ENCODE measurements at places on chromosomes 4 and X.
A peak's percentile ranks its signal among the peaks of the same experiment; 100 is the strongest.

GRCh38 chr4:21134994-21135393 is 434.7 kb downstream of the PACRGL start:
- DNase-seq, result no peak

DNA sequence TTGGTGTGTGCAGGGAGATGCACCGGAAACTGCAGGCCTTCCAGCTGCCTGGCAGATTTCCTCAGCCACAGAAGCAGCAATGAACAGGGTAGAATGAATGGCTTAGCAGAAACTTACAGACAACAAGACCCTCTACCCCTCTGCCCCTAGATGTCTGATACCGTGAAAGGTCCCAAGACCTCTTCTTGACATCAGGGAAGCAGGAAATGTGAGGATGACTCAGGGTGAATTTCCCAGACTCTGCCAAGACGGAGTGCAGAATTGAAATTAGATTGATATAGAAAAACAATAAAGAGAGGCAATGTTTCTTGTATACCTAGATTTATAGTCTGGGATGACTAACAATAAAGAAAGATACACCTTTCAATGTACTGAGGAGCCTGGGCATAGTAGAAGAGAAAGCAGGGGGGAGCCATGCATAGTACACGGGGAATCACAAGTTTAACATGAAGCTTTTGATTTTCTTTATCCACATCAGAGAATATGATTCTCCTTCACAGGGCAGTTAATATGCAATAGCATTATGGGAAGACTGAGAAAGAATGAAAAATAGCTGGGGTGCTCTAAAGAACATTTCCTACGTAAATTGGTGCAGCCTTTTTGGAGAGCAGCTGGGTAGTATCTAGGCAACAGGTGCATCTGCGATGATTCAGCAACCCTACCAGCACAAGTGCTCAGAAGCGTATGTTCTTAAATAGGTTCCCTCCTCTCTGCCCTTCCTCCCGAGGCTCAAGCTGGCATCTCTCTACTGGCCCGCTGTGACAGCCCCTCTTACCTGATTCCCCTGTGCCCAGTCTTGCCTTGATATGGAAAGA is 18.3 kb upstream of the CXCR3 start:
- no peak for DNase-seq

GRCh38 chr4:56666279-56666678 is 14.8 kb downstream of the HOPX start:
- DNase-seq, result no peak

- no peak for DNase-seq
Measured at GRCh38 chrX:84186603-84187532, 1.1 kb downstream of the RPS6KA6 start.

- DNase-seq, result no peak
Measured at GRCh38 chr4:4574792-4575191, 32.9 kb upstream of the STX18 start.

- DNase-seq, result no peak
Measured at GRCh38 chr4:16858275-16858752, 40.1 kb downstream of the LDB2 start.

GRCh38 chrX:6980981-6981380 is 166.5 kb upstream of the STS start:
- DNase-seq, result no peak

DNA sequence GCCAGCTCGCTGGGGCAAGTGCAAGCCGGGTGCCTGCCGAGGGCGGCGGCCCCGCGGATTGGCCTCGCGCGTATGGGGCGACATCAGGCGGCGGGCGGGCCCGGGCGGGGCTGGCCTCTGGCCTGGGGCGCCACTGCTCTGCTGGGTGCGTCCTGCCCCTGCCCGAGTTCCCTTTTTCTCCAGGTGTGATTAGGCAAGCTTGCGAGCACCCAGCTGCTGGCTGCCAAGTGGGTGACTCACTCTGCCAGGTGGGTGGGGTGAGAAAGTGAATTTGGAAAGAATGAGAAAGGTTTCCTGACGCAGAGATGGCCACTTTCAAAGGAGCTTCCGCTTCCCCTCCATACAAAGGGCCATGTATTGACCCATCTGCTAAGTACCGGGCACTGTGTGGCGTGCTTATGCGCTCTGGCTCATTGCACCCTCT is 32.5 kb downstream of the FGFBP1 start:
- DNase-seq, result no peak

GRCh38 chr4:80921441-80921840 is 109.1 kb upstream of the BMP3 start:
- DNase-seq, result no peak

- DNase-seq, result no peak
Measured at GRCh38 chrX:83845397-83845796, 15.5 kb upstream of the CYLC1 start.

DNA sequence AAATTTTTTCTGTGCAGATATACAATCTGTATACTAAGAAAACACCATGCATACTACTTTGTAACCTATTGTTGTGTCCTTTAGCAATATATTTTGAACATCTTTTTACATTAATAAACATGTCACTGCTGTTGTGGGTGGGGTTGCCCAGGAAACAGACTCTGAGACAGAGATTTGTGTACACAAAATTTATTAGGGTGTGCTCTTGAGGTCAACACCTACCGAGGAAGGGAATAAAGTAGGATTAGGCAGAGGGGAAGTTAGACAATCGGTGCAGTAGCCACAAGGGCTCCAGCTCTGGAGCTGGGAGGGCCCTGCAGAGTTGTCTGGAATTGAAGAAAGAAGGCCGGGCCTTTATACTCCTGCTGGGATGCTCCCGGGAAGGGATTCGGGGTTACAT is 56.4 kb downstream of the CXorf58 start:
- DNase-seq, result no peak

DNA sequence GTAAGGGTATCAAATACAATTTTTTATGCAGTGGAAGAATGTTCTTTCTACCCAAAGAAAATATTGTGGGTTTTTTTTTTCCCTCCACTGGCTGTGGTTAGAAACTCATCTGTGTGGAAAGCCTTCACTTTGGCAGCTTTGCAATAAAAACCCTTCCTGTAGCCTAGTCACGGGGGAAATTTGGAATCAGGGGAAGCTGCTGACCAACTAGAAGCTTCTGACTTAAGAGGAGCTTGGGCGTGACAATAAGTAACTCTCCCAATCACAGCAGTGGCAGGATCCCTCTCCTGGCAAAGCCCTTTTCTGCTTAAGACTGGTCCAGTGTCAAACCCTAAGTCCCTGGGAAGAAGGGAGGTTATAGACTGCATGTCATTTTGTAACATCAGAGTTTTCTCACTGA is 87.9 kb downstream of the LRRC66 start:
- DNase-seq, result no peak

- peak; percentile 57 for DNase-seq
Measured at GRCh38 chrX:81195712-81196111, 6.0 kb downstream of the HMGN5 start.

- no peak for DNase-seq
Measured at GRCh38 chrX:123274796-123275195, 90.7 kb downstream of the GRIA3 start.

DNA sequence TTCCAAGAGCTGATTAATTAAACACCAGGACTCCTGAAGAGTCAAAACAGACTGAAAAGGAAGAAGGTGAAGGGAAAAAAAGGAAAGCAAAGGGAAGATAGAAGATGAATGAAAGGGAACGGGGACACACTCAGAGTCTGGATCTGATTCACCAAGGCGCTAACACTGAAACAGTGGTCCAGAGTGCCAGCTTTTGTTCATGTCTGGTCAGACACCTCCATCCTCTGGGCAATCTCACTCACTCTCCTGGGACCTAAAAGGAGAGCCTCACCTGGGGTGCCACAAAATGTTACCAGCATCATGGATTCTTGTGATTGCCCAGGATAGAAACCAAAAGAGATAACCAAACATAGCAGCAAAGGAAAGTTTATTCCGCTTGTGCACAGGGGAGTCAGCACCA is 120.3 kb upstream of the AFF2 start:
- DNase-seq, result no peak

GRCh38 chr4:9762823-9763475 is 18.5 kb upstream of the DRD5 start:
- no peak for DNase-seq

GRCh38 chr4:87975466-87975865 is at the start of gene SPP1:
Gene SPP1, plus strand, starts transcription at chr4:87975714. Its CDS starts 1,182 bp downstream, at chr4:87976896.
- DNase-seq, result no peak

GRCh38 chr4:75605928-75606327 is 24.4 kb downstream of the CDKL2 start:
- DNase-seq, result no peak

GRCh38 chr4:6189511-6189910 is 10.8 kb downstream of the JAKMIP1 start:
- no peak for DNase-seq

DNA sequence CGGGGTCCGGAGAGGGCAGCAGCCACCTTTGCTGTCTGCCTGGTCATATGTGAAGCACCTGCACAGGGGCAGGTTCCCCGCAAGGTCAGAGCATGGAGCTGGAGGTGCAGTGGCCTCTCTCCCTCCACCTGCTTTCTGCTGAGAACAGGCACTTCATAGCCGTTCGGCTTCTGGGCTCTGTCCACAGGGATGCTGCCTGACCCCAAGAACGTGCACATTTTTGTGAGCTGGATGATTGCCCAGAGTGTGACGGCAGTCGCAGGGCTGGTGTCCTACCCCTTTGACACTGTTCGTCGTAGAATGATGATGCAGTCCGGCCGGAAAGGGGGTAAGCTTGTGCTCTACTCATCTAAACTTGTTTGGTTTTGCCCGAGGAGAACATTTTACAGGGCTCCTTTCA is 2.5 kb downstream of the SLC25A4 start:
- DNase-seq, result no peak

GRCh38 chr4:30722359-30723200 is 2.4 kb downstream of the PCDH7 start:
- DNase-seq, result no peak

GRCh38 chr4:92234393-92235176 is 69.2 kb upstream of the GRID2 start:
- no peak for DNase-seq

DNA sequence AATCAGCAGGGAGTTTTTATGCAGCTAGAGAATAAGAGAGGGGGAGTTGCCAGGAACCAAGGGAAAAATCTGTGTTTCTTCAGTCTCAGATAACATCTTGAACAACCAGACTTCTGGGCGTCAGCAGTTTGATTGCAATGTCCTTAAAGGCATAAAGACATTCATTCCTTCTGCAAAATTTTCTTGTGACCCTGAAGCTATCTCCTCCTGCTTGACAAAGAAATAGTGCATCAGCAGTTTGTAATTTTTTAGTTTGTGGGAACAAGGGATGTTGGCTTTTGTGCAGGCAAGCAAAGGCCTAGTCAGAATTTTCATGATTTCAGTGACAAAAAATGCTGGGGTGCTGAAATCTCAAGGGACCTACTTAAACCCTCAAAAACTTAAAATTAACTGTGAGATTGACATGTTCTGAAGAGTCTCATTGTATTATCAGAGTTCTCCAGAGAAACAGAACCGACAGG is 125.8 kb upstream of the UNC5C start:
- no peak for DNase-seq

- DNase-seq, result no peak
Measured at GRCh38 chr4:174217273-174218126, 66.0 kb downstream of the FBXO8 start.

- DNase-seq, result no peak
Measured at GRCh38 chr4:81030981-81031791, 678 bp downstream of the BMP3 start.

- DNase-seq, result no peak
Measured at GRCh38 chr4:75179510-75179909, 246.6 kb downstream of the PARM1 start.

DNA sequence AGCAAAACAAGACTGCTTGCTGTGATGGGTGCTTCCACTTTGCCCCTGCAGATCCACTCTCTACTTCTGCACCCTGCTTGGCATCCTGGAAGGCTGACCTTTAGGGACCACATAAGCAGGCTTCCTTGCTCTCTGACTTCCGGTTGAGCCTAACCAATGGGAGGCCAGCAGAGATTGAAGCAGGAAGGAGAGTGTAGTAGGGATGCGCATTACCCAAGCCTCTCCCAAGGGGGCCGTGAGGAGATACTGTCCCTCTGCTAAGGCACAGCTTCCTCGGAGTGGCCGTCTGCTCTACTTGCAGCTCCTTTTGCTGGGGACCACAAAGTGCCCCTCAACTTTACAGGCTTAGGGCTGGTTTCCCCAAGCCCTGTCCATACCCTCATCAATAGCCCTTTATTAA is 624.3 kb upstream of the TENM3 start:
- DNase-seq, result no peak

DNA sequence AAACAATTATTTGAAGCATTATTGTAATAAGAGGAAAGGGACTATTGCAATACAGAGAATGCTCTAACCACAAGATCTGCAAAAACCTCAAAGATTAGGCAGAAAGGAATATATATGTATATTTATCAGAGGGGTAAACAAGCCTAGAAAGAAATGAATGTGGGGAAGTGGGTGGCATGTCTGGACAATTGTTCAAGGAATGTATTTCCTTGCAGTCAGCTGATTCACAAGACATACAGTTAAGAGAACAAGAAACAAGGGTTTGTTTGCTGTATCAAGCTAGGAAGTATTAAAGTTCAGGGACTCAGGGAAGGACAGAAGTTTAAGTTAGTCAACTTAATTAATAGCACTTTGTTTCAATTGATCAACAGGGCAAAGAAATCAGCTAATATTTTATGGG is 514.7 kb downstream of the CENPC start:
- no peak for DNase-seq

- DNase-seq, result no peak
Measured at GRCh38 chr4:87838890-87839591, 6.3 kb downstream of the MEPE start.

GRCh38 chr4:139875411-139875825 is 209.8 kb downstream of the MGST2 start:
- DNase-seq, result no peak

DNA sequence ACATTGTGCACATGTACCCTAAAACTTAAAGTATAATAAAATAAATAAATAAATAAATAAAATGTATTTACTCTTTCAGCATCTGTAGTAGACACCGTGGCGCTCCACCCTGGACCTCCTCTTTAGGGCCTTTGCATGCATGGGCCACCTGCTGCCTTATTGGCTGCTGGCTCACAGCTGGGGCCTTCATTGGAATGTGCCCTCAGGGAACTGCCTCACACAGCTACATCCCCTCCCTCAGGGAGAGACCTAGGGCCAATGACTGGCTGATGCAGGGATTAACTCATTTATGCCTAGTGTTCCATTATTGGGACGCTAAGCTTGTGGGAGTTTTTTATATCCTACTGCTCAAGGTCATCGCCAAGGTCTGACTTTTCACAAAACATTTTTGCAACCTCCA is 302.9 kb upstream of the FTHL17 start:
- DNase-seq, result no peak

DNA sequence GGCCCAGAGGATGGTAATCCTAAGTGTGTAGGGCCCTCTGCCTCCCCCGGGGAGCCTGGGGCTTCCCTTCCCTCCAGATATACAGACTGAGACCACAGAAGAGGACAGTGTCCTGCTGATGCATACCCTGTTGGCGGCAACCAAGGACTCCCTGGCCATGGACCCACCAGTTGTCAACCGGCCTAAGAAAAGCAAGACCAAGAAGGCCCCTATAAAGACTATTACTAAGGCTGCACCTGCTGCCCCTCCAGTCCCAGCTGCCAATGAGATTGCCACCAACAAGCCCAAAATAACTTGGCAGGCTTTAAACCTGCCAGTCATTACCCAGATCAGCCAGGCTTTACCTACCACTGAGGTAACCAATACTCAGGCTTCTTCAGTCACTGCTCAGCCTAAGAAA is 1.9 kb downstream of the TRO start:
- DNase-seq, result no peak

- no peak for DNase-seq
Measured at GRCh38 chrX:75781611-75782010, 3.4 kb downstream of the MAGEE2 start.

- no peak for DNase-seq
Measured at GRCh38 chr4:153541456-153542096, 75.4 kb downstream of the TMEM131L start.
